ENCODE measurements at places on chromosomes 3 and 15.

GRCh38 chr3:4582624-4583023 lies 89.5 kb downstream of the ITPR1 start:
- no peak for DNase-seq

- no peak for DNase-seq
Measured at GRCh38 chr3:196611761-196612483, 27.6 kb upstream of the NRROS start.

- no peak for DNase-seq
Measured at GRCh38 chr3:170429050-170429449, 10.4 kb downstream of the CLDN11 start.

GRCh38 chr3:185943760-185944106 lies 5.9 kb upstream of the TRA2B start:
- no peak for DNase-seq

DNA sequence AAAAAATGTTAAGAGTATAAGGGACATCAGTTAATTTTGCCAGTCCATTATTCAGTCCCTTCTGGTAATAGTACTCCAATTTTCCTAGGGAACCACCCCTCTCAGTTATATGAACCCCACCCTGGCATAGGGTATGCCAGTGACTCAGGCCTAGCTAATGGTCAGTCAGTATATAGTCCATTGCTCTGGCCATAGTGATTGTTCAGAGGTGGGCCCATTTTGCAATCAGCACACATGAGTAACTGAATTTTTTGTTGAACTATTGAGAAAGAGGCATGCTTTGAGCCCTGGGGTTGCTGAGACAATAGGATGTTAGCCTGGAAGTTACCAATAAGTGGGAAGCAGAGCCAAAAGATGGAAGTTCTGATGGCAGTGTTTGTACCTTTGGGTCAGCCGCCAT lies 4.1 kb downstream of the LRCH3 start:
- no peak for DNase-seq

DNA sequence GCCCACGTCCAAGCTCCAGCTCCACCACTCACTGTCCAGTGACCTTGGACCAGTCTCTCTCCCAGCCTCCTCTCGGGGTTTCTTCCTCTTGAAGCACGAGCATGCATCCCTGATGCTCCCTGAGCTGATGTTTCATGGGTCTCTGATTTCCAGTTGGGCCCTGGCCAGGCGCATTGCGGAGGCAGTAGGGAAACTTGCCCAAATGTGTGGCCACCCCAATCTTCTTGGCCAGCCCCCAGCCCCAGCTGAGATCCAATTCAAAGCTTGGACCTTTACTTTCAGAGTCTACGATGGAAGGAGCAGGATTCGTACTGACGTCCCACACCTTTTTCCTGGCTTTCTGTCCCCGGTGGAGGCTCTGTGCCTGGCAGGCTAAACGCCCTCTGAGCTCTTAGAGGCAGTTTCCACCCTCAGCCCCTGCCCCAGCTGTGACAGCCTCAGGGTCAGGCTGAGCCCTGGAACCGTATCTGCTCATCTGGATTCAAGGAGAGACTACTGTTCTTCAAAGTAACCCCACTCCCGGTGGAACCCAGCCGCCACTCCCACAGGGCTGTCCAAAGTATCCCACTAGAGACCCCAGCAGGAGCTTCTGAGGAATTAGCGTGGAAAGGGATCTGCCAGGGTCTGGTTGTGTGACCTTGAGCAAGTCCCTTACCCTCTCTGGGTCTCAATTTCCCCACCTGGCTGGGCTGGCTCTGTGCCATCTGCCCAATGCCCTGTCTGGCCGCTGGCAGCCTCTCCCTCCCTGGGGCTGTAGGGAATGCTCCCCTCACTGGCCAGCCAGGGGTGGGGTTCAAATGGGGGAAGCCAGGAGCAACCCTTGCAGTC lies 37.4 kb downstream of the CPN2 start:
- DNase-seq = no peak

DNA sequence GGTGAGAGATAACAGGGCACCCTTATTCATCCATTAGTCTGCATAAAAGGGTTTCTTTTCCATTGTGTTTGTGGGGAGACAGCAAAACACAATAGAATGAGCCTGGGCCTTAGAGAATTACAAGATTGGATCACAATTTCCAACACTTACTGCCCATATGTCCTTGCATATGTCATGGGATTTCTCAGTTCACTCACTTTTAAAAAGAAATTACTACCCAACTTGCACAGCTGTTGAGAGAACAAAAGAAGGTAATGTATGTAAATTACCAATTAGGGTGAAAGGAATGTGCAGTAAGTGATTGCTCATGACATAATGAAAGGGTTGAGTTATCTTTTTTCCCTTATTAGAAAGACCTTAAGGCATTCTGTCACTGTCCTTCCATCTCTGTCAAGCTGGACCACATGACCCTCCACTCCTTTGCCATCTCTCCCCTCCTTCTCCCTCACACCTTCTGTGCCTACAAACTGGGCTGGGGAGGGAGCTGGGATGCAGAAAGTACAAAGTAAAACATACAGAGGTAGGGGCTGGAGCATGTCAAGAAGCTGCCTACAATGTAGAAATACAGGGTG lies 244.2 kb downstream of the ZMAT3 start:
- no peak for DNase-seq

DNA sequence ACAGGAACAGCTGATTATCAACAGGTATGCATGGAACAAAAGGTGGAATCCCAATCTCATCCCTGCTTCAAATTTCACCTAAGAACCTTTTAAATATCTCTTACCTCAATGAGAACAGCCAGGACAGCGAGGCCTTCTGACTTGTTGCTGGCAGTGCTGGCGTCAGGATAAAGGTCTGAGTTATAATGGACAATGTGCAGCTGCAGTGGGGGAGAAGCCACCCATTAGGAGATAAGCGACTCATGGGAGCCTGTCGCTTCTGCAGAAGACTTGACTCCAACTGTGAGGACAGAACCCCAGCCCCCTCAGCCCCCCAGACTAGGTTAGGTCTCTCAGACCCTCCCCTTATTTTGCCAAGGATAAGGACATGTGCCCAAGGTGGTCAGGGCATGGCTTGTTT lies 39.7 kb downstream of the CA12 start:
- no peak for DNase-seq

DNA sequence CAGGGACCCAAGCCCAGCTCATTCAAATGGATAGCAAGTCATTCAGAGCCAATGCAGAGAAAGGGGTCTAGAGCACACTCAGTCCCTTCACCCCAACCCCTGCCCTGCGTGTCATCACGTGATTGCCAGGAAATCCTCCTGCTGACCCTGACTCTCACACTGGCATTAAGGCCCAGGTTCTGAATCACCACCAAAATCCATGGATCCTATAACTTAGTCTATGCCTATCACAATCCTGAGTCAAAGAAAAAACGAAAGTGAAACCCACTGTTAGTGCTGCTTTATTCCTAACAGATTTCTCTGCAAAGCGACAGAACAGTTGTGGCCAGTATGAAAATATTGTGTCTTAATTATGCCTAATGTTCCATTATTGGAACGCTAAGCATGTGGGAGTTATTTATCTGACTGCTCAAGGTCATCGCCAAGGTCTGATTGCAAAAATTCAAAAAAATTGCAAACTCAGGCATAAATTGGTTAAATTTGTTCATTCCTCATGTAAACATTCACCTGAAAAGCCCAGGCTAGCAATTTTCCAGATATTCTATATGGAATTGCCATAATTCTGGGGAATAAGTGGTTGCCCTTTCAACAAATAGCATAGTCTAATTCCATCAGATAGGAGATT lies 108.7 kb upstream of the EIF1B start:
- DNase-seq = no peak

DNA sequence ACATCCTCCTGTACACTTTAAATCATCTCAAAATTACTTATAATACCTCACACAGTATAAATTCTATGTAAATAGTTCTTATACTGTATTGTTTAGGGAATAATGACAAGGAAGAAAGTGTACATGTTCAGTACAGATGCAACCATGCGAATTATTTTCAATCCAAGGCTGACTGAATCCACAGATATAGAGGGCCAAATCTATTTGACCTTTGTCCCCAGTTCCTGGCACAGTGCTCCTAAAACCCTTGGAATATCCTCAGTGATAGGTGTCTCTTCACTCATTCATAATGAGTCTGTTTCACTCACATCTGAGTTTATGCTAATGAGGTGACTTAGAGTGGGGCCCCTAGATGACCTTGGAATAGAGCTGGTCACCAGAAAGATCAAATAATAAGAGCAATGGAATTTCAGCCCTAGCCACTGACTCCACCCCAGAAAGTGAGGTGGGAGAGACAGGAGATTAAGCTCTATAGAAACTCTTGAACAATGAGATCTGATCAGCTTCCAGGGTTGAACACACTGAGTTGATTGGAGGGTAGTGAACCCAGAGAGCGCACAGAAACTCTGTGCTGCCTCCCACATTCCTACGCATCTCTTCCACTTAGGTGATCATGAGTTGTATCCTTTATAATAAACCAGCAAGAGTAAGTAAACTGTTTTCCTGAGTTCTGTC lies 65.3 kb downstream of the ADAM10 start:
- DNase-seq = no peak

DNA sequence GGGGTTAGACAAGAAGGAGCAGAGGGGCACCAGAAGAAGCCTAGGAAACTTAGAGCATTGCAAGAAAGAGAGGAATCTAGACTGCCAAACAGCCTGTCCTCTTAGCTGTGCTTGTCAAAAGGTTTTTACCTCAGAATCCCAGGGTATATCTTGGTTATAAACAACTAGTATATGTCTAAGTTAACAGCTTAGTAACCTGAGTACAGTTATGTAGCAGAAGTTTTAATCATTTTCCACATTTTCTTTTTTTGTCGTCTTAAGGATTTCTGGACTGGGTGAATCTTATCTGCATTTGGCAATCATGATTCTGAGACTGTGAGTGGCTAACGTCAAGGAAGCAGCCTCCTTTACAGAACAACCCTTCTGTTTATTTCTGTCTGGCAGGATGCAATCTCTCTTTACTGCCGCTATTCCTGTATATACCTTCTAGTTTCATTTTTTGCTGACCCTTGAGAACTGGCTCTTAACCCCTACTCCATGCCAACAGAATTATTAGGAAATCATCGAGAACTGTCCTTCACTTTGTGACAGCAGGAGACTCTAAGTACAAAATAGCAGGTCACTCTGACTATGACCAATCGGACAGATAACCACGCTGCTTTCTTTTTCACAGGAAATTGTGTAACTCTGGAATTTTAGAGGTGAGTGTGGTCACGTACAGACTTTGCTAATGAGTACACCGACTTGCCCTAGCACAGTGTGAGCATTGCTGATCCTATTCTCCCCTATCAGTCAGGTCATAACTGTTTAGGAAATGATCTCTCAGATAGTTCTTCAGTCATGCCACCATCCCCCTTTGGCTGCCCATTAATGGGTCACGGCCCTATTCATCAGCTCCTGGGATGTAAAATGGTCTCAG lies 3.3 kb upstream of the CP start:
- peak; percentile 94 for DNase-seq

DNA sequence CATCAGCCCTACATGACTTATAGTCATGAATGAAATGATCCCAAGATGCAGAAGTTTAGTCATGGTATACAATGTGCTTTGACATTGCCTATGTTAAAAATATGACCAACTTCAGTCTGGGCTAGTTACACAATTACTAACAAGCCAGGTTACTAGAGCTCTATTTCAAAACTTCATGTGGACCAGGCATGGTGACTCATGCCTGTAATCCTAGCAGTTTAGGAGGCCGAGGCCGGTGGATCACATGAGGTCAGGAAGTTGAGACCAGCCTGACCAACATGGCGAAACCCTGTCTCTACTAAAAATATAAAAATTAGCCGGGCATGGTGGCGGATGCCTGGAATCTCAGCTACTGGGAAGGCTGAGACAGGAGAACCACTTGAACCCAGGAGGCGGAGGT lies 613.0 kb downstream of the CADM2 start:
- DNase-seq = no peak

- DNase-seq = no peak
Measured at GRCh38 chr3:133834621-133835417, 29.2 kb downstream of the SRPRB start.

DNA sequence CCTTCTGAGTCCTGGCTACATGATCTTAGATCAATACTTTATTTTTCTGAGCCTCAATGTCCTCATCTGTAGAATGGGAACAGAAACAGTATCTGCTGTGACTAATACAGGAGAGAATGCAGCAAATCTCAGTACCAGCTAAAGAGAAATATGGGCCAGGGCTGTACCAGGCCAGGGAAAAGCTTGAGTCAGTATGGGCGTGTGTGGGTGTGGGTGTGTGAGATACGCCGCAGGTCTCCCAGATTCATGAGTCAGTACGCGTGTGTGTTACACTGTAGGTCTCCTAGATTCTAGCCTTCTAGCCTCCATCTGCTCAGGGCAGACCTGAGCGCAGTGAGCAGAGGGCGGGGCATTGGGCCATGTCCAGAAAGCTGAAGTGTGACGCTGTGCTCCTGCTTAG lies 15.2 kb downstream of the GNAI2 start:
- no peak for DNase-seq

- DNase-seq = no peak
Measured at GRCh38 chr15:67305506-67305905, 50.9 kb downstream of the IQCH start.

- DNase-seq = no peak
Measured at GRCh38 chr3:110680450-110680849, 391.2 kb upstream of the NECTIN3 start.

- DNase-seq = no peak
Measured at GRCh38 chr15:33068511-33068990, 126.0 kb downstream of the FMN1 start.

DNA sequence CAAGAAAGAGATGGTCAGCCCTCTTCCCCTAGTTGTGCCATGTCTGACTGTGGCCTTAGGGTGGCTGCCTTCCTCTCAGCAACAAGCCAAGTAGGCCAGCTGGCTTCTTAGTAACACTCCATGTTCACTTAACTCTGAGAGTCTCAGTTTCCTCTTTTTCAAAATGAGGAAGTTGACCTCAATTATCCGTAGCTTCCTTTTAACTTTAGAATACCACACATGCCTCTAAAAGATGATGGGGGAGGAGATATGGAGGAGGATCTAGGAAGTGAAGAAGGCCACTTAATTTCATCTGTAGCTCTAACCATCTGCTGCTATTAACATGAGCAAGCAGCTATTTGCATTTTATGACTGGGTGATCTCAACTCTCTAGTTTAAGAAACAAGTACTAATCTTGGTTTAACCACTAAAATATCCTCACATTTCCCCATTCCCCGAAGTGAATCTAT lies 32.9 kb downstream of the CD200R1L start:
- no peak for DNase-seq

DNA sequence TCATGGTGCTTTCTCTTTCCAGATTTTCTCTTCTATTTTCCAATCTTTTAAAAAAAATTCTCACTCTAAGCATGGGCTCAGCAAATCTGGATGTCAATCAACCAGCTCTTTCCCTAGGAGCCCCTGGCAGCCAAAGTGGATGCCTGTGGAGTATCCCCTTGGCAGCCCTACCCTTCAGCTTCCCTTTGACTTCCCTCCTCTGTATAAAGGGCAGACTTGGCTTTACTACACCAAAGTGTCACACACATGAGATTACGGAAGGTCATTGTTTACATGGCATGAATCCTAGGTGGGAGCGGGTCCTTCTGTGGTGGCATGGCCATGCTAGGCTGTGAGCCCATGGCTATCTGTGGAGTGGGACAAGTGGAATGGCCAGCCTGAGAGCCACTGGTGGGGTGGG lies 379.9 kb downstream of the GABRB3 start:
- no peak for DNase-seq

- no peak for DNase-seq
Measured at GRCh38 chr3:100480081-100480480, 12.3 kb upstream of the TMEM45A start.

- DNase-seq = no peak
Measured at GRCh38 chr3:89690646-89691045, 583.2 kb downstream of the EPHA3 start.

Measured in large intestine (tissue), 12 donors.